ENCODE measurements at places on chromosomes 3 and 15.

DNA sequence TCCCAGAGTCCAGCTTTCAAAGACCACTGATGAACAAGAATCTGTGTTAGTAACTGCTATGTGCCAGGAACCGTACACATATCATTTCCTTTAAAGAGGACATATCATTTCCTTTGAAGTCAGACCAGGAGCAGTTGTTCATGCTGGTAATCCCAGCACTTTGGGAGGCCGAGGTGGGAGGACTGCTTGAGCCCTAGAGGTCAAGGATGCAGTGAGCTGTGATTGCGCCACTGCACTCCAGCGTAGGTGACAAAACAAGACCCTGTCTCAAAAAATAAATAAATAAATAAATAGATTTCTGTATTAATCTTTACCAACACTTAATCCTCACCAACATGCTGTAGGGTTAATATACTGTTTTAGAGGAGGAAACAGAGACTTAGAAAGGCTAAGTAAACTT lies 23.9 kb upstream of the CDV3 start:
- no peak for DNase-seq

- DNase-seq: no peak
Measured at GRCh38 chr3:17640466-17640865, 102.0 kb downstream of the TBC1D5 start.

GRCh38 chr3:64131725-64132469 lies 93.4 kb downstream of the PRICKLE2 start:
- DNase-seq: no peak

GRCh38 chr3:71629711-71630110 lies 46.2 kb upstream of the FOXP1 start:
- no peak for DNase-seq

DNA sequence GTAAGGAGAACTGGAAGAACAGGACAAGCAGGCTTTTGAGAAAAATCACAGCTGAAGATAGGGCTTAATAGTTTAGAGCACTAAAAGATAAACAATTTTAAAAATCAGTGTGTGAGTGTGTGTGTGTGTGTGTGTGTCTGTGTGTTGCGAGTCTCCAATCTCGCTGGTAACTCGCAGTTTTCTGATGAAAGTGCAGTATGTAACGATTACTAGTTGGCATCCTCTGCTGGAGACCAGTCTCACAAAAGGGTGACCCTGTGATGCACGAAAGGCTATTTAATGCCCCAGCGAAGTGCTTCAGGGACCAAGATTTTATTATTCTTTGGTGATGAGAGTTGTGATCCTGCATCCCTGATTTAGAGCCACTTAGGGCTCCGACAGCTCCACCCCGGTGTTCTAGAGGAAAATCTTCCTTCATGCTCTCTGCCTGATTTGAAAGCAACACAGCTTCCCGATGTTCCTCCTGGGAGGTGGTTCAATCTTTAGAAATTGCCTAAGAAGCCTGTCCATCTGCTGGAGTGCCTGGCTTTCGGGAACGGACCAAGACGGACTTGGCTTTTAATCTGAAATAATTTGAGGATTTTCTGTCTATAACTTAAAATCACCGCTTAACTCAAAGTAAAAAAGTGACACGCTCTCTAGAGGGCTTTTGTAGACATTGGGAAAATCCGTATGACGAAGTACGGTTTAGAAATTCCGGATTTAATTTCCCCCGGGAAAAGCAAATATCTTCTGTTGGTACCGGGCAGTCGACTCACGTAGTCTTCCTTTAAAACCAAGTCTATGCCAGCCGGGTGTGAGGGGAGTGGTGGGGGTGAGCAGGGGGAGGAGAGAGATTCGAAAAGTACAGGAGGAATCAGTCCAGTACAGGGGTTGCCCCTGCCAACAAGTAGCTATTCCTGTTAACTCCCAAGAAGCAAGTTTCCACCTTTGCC lies 1.1 kb upstream of the ALCAM start:
- DNase-seq: peak; percentile 16

DNA sequence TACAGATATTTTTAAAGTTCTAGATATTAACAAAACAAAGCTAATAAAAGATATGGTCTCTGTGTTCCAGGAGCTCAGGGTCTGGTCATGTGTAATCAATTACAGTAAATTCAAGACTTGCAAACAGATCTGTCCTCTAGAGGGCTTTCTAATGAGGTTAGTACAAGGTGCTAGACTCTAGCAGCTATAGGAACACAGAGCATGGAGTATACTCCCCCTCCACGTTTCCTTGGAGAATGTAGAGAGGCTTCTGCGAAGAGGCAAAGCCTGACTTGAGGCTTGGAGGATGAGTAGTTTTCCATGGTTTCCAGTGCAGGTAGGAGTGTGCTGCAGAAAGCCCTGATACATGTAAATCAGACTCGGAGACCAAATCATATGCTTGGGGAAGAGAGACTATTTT lies 32.7 kb upstream of the DLG1 start:
- DNase-seq: peak; percentile 31

- DNase-seq: no peak
Measured at GRCh38 chr3:56725175-56725574, 42.1 kb upstream of the TASOR start.

GRCh38 chr3:147369231-147369630 lies 37.1 kb downstream of the ZIC4 start:
- DNase-seq: peak; percentile 70

GRCh38 chr3:172751175-172751704 lies 714 bp downstream of the ECT2 start:
- DNase-seq: peak; percentile 16

DNA sequence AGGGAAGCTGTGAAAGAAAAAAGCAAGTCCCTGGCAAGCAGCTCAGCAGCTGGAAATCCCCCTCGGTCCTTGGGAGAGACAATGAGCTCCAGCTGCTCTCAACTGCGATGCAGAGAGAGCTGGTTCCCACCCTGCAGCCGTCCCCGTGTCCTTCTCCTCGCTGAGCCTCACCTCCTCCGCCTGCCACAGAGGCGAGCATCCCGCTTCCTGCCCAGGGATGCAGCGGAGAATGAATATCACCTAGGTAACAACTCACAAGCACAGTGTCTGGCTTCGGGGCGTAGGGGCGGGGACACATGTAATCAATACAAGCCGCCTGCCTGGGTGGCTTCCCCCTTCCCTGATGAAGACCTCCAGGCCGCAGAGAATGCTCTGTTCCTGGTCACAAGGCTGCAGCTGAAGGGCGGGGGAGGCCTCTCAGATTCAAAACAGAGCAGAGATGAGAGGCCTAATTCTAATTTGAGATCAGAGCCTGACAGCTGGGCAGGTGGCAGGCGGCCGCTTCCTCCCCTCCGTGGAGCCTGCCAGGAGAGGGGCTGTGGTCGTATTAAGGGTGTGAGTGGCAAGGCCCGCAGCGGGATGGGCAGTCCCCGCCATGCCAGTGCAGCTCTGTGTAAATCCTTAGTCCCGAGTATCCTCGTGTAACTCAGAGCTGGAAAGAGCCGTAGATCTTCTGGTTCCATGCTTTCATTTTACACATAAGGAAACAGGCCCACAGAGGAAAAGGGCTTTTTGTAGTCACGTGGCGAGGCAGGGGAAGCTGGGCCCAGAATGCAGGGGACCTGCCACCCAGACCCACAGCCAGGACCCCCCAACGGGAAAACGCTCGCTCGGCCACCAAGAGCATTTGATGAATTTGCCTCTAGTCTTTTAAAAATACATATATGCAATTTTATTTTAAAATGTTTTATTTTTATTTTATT lies 24.3 kb downstream of the ZDHHC19 start:
- DNase-seq: peak; percentile 73

- no peak for DNase-seq
Measured at GRCh38 chr3:138046085-138046484, 36.1 kb downstream of the CLDN18 start.

DNA sequence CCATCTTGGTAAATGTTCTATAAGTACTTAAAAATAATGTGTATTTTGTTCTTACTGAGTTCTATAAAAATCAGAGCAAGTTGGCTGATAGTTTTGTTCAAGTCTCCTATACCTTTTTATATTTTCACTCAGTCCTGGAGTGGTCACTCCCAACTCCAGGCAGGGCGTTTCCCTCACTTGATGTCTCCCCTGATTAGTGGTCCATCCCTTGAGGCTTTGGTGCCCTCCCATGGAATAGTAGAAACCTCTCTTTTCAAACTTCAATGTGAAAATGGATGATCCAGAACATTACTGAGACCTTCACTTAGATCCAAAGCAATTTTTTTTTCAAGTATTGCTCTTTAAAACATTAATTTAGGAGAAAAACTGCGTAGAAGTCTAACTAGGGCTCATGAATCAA lies 25.0 kb upstream of the SCN10A start:
- no peak for DNase-seq

GRCh38 chr15:100898152-100898490 lies 18.5 kb downstream of the ALDH1A3 start:
- DNase-seq: peak; percentile 40

GRCh38 chr3:149114458-149114857 lies 15.0 kb upstream of the HPS3 start:
- no peak for DNase-seq

GRCh38 chr3:48855681-48856447 lies 8.2 kb upstream of the PRKAR2A start:
- DNase-seq: peak; percentile 14

GRCh38 chr3:117610156-117610555 lies 900.6 kb downstream of the TUSC7 start:
- no peak for DNase-seq

- no peak for DNase-seq
Measured at GRCh38 chr3:99646107-99646435, 7.7 kb downstream of the COL8A1 start.

DNA sequence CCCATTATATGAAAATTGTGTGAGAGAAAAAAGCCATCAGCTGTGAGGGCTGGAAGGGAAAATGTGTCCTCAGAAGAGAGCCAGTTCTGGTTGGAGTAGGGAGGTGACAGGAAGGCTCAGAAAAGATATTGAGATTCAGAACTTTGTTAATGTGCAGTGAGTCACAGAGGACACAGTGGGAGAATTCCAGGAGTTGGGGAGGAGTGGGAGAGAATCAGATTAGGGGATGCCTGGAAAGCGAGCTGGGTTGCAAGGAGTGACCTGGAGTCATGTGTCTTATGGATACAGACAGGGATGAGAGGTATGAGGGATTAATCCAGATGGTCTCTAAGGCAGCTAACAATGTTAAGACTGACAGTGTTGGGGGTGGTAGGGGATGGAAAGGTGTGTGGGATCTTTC lies 67.5 kb downstream of the CHST2 start:
- DNase-seq: no peak

GRCh38 chr3:125010393-125010792 lies 45.4 kb downstream of the HEG1 start:
- no peak for DNase-seq

DNA sequence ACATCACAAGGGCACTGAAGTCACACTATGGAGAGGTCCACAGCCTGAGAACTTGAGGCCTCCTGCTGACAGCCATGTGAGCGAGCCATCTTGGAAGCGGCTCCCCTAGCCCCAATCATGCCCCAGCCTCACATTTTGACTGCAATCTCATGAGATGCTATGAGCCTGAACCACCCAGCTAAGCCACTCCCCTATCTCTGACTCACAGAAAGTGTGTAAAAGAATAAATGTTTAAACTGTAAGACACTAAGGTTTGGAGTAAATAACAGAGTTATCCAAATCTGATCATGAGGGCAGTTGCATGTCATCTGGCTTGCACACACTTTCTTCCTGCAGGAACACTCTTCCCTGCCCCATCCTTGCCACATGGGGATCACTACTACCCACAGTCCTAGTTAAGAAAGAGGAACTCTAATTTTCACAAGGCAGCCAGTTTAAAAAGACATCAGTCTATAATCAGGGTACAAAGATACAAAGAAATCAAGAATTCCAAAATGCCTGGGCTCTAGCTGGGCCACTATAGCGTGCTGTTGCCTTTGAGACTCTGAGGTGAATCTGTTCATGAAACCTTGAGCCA lies 494.2 kb downstream of the FOXP1 start:
- no peak for DNase-seq

DNA sequence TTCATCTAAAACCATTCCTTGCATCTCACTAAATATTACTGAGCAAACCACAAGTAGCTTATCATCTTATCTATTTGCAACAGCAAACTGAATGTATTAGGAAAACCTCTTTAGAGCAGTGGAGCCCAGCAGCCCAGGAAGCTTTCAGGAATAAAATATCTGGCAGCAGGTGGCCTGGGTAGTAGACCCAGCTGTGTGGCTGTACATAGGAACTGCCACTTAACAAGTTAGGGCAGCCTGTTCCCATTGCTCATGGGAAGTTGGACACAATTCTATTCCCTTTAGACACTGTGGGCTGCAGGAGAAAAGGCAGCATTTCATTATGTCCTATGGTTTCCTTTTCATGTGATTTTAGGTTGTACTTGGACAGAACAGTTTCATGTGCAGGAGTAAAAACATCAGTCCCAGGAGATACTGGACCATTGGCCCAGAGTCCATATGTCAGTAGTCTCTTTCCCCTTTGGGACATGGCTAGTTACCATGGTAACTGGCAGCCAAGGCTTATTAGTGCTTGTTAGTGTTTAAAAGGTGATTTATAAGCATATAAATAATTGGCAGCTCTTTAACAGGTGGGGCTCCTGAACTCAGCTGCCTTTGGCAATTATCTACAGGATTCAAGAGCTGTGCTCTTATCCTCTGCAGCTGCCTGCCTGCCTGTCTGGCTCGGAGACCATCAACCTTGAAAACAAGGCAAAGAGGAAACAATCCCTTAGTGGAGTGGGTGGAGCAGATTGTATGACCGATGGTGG lies 28.9 kb upstream of the LSAMP start:
- DNase-seq: no peak

DNA sequence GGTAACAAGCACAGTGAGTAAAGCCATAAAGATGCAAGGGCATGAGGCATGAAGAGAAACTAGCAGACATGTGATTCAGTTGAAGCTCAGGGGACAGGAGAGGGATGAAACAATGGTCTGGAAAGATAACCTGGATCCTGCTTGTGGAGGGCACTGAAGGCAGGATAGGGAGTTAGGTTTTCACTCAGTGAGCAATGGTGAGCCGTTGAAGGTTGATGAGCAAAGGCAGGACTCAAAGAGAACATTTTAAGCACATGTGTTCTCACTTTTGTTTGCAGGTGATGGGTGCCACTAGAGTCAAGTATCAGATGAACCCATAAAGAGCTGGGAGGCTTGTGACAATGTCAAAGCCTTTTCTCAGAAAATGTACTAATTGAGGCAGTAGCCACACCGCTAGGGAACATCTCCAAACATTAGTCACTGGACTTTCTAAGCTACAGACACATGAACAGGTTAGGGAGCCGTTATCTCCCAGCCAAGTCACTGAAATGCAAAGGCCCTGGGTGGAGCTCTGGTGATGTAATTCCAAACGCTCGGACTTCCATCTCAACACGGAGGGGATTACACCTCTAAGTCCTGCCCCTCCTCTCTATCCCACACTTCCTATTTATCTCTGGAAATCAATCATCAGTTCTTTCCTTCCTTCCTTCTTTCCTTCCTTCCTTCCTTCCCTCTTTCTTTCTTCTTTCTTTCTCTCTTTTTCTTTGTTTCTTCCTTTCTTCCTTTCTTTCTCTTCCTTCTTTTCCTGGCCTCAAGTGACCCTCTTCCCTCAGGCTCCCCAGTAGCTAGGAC lies 22.7 kb downstream of the KLHL6 start:
- no peak for DNase-seq

- DNase-seq: no peak
Measured at GRCh38 chr3:72784226-72784625, 64.0 kb downstream of the SHQ1 start.

All from cerebellar cortex (tissue), 1 donor.